Pancreas (tissue), 10 donors: ENCODE measurements at places on chromosomes 4 and X. TPM values are rescaled to one million over a fixed set of nuclear protein-coding genes. Genes with fewer than 3 reads are reported as not detected.

The CT83 gene
- total RNA-seq, result not detected

The CT45A5 gene
- not detected for total RNA-seq

The GIMD1 gene
- total RNA-seq, result not detected

The VGLL1 gene
- total RNA-seq, result 0.32 TPM

The PAGE5 gene
- total RNA-seq, result not detected

The GRIPAP1 gene
- 14.4 TPM for total RNA-seq

The ANKRD50 gene
- 2.7 TPM for total RNA-seq

The PNMA6F gene
- total RNA-seq, result not detected

The INPP4B gene
- total RNA-seq, result 3.9 TPM

The TRIM61 gene
- 0.14 TPM for total RNA-seq

The KLHL4 gene
- not detected for total RNA-seq

DNA sequence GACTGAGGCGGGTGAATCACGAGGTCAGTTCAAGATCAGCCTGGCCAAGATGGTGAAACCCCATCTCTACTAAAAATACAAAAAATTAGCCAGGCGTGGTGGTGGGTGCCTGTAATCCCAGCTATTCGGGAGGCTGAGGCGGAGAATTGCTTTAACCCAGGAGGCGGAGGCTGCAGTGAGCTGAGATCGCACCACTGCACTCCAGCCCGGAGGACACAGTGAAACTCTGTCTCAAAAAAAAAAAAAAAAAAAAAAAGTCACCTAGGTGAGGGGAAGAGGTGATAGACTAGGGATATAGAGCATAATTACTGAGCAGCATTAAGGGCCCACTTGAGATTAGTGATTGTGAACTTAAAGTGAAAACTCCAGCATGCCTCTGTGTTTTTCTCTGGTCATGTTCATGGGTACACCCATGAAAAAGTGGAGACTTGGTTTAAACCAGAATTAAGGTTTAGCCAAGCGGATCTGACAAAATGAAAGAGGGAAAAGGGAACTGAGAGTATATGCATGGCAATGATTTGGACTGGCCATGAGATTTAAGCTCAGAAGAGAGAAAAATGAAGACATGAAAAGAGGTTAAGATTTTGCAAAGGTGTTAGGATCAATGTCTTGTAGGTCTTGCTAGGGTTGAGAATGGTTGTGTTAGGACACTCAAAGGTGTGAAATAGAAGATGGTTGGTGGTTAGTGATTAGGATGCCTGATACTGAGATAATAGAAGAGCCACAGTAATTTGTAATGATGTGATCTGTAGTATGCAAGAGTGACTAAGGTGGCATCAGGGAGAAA, 105.0 kb downstream of the RAB28 start:
- no peak for DNase-seq

GRCh38 chr4:24472514-24473308, 111.6 kb downstream of the DHX15 start:
- peak; percentile 87 for DNase-seq

DNA sequence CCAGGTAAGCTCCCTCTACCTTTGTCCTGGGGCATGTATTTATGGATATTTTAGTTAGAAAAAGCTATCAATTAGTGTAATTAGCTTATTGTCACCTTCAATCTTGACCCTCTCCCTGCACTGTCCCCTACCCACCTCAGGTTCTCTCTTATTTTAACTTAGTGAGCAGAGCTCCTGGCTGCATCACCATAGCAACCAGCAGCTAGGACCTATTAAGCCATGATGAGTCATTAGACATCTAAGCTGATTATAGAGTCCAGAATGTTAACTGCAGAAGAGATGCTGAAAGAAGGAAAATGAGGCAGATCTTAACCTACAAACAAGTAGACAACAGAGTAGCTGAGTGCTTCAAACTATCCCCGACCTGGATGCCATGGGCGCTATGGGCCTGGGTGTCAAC, 36.6 kb downstream of the MAGEE2 start:
- DNase-seq, result no peak

GRCh38 chr4:107318078-107318477, 282.0 kb upstream of the DKK2 start:
- no peak for DNase-seq

- no peak for DNase-seq
Measured at GRCh38 chr4:149441338-149441737, 374.3 kb downstream of the IQCM start.

GRCh38 chr4:76385974-76386373, 35.0 kb downstream of the CCDC158 start:
- DNase-seq, result no peak

DNA sequence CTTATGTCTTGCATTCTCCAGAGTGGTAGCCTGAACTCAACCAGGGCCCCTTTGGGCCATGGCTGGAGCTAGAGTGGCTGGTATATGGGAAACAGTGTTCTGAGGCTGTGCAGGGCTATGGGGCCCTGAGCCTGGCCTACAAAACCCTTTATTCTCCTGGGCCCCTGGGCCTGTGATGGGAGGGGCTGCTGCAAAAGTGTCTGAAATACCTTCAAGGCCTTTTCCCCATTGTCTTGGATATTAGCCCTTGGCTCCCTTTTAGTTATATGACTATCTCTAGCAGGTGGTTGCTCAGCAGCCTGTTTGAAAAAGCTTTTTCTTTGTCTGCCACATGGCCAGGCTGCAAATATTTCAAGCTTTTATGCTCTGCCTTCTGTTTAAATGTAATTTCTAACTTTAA, 22.5 kb downstream of the APOOL start:
- DNase-seq, result no peak

DNA sequence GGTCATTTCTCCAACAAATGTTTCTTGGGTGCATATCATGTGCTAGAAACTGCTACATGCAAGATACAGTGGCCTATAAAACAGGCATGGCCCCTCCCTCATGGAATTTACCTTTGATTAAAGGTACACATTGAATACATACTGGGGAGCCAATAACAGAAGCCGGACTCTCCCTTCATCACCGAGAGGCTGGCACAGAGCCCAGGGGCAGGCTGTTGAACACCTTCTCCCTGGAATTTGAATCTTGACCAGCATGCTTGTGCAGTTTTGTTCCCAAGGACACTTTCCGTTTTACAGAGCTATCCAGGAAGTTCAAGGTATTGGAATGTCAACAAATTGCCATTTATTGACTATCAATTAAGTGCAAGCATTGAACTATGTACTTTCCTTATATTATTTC, 33.2 kb downstream of the PPARGC1A start:
- peak; percentile 43 for DNase-seq

DNA sequence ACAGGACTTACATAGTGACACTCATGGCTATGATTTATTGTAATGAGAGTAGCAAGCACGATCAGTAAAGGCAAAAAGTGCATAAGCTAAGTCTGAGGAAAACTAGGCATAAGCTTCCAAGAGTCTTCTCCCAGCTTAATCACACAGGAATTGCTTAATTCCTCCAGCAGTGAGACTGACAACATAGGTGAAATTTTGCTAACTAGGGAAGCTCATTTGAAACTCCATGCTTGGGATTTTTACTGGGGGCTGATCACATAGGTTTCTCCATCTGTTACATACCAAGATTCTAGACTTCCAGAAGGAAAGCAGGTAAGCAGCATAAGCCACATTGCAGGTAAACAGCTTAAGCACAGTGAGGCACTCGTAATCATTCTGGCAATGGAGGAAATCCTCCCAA, 71.8 kb upstream of the FHDC1 start:
- no peak for DNase-seq

DNA sequence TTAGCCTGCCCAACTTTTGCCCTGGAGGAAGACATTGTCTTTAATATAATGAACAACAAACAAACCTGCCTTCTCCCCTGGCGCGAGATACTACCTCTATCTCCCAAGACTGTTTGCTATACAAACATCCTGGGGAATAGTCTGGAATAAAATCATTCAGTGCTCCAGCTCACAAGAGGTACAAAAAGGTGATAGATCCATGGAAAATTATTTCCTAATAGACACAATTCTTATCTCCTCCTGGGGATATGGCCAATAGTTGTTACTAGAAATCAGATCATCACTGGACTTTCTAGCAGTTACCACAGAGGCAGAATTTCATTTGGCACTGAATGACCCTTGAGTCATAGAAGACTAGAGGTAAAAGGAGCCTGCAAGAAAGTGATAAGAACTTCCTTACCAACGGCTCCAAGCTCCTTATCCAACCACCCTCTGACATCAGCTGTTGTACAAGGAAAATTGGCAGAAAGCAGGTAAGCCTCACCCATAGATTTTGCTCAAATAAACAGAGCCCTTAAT, 38.1 kb downstream of the MID1 start:
- no peak for DNase-seq

GRCh38 chr4:40164459-40164858, 32.4 kb upstream of the RHOH start:
- no peak for DNase-seq

DNA sequence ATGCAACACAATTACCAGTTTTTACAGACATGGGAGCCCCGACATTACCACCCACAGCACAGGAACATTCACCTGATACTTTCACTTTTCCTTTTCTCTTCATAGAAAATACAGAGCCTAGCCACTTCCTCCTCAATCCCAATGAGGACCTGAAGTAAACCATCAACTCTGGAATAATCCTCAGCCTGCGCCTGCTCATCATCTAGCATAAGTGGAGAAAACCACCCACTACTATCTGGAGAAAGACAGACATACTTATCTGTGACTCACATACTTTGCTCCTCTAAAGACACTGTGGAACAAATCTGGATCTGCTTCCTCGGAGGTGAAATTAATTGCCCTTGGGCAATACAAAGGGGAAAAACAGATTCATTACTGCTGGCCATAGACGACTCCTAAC, 47.8 kb downstream of the ZCCHC13 start:
- no peak for DNase-seq

DNA sequence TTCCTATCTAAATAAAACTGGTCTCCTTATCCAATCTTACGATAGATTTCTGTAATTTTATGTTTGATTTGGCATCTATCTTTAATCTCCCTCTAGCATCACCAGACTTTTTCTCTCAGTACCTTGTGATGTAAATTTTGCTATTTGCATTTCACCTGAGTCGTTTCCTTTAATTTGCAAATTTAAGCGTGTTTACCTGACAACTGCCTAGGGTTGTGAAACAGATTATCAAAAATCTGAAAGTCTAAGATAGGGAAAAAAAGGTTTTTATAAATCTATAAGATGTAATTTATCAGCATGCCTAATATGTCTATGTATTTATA, 39.4 kb upstream of the TMPRSS11E start:
- no peak for DNase-seq

DNA sequence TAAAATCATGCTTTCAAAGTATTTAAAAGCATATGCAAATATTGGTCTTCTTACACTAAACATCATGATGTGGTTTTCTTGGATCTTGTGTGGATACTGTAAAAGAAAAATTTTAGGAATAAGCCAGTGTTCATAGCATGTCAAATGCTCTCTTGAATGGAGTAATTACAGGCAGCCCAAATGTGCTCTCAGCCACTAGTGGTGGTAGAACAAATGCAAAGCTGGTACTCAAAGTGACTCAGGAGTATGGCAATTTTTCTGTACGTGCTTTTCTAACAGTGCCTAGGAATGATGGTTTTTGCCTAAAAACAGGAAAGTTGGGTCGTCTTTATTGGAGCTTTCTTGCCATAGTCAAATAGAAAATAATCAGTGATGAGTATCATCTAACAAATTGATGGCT, 19.9 kb downstream of the PGRMC2 start:
- no peak for DNase-seq

DNA sequence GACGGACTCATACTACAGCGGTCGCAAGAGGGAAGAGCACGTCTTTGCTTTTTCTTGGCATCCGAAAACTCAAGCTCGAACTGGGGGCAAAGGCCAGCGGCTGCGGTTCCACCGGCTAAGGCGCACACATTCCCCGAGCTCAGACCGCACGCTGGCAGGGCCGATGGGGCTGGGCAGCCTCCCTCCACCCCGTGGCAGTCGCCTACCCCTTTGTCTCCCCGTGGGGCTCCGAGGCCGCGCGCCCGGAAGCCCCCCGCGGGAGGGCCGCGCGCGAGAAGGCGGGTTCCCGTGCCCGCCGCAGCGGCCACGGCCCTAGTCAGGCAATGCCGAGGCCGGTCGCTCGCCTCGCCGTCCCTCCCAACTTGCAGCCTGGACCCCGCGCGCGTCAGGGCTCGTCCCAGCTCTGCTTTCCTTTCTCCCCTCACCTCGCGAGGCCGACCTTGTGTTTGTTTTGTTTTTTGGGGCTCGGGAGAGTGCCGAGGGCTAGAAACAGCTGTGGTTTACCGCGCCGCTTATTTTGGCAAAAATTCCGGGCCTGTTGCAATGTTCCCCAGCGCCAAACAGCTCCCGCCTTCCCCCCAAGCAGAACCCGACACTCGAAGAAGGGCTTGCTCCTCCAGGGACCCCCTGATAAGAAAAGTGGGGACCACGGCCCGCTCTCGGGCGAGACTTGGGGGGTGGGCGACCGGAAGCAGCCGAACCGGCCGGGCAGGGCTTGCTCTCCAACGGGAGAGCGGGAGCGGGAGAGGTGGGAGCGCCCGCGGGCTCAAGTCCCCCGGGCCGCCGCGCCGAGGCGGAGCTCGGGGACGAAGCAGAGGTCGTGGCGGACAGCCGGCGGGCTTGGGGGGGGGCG, 561 bp upstream of the N4BP2 start:
- DNase-seq, result peak; percentile 77

DNA sequence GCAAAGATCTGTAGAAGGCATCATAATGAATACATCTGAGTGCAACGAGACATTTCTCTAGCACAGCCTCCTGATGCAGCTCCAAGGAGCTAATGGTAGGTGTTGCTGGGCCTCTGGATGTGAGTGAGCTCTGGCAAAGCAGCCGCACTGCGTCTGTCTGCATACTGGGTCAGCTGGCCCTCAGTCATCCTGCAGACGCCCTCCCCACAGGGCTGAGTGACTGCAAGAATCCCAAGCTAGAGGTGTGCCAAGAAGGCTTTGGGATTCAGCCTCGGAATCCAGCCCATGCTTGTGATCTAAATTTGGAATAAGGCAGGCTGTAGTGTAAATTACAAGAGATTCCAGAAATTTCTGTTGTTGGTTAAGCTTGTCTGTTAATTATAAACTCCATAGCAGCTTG, 18.5 kb downstream of the HERC3 start:
- DNase-seq, result peak; percentile 25

DNA sequence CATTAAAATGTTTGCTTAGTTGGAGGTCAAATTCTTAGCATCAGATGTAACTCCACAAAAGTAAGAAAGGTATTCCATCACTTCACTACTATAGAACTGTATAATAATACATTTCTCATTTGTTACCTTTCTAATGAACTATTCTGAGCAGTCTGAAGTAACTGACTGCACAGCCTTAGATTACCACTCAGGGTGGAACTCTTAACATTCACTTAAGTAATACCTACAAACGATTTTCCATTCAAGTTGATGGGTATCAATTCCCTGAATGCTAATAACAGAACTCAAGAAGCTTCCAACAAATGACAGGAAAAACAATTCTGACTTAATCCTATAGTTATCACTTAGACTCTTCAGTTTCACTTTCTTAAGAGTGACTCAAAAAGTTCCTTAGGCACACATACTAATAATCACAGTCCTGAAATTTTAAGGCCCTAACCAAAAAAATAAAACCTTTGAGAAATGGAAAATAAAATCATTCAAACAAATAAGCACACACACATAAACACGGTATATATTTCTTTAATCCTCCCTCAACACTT, 20.9 kb downstream of the HNRNPD start:
- no peak for DNase-seq

DNA sequence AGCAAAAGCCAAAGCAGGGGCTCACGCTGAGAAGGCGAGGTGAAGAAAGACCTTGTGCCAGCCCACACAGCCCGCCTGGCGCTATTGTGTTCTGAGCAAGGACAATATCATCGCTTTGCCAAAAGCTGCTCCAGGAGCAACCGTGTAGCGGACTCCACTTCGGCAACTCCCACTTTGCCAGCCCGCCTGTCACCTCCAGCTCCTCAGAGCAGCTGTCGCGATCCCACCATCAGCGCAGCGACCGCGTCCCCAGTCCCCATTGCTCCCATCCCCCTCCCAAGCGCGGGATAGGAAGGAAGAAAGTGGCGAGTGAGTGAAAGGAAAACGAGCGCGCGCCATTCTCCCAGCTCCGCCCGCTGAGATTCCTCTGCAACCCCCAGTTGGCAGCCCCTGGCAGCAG, 759 bp downstream of the ZC4H2 start:
- peak; percentile 33 for DNase-seq
